ENCODE measurements at places on chromosomes 1 and 21.

DNA sequence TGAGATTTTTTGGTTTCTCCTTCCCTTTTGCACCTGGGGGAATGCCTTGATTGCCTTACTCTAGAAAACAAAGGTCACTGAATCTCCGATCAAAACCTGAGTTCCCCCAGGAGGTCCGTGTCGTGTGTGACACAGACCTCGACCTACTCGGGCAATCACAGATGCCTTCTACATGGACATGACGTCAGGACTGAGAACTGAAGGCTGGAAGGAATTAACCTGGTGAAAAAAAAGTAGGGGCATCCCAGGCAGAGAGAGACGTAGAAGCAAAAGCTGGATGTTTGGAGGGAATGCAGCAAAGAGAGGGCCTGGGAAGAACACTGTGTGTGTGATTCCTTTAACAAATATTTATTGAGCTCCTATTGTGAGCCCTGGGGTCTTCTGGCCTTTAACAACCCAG is 178.0 kb downstream of the PRDM2 start:
- DNase-seq, result no peak

GRCh38 chr1:94063379-94063778 is 57.6 kb downstream of the ABCA4 start:
- peak; percentile 73 for DNase-seq

DNA sequence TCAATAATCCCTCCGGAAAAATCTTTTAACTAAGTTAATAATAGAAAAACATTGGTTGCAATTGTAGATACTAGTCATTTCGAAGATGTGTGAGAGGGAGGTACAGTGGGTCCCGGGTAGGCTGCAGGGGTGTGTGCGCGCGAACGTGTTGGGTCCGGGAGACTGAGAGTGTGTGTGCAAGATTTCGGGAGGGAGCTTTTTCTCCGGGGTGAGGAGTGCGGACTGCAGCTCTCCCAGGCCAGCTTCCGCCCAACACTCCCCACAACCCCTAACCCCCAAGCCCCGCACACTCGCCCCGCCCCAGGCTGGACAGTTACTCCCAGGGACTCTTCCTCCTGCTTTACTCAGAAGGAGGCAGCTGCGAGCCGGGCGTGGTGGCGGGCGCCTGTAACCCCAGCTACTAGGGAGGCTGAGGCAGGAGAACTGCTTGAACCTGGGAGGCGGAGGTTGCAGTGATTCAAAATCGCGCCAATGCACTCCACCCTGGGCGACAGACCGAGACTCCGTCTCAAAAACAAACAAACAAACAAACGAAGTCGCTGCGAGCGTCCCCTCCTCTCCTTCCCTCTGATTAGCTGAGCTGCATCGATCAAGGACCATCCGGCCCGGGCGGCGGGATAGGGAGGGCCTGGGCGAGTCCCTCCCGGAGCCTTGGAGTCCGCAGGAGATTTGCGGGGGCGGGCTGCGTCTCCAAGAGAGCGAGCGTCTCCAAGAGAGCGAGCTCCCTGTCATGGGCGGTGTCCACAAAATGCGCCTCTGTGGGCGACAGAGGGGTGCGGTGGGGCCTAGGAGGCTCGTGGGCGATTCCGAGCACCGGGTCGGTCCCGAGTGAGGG is 28.3 kb upstream of the PPM1J start:
- DNase-seq, result no peak

- DNase-seq, result no peak
Measured at GRCh38 chr1:46008585-46008984, 123.8 kb downstream of the PIK3R3 start.

GRCh38 chr1:117372863-117373412 is 5.7 kb downstream of the MAN1A2 start:
- peak; percentile 13 for DNase-seq

DNA sequence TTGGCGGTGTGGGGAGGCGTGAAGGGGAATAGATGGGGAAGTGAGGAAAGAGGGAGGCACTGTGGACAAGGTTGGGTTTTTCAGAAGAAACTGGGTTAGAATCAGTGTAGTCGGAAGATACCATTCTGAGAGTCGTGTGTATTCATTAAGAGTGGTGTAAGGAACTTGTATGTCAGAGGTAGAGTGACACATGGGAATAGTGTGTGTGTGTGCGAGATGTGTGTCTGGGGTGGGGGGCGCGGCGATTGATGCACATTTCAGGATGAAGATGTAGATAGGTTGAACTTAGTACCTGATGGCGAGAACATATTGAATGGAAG is 878 bp downstream of the SMG7 start:
- no peak for DNase-seq

DNA sequence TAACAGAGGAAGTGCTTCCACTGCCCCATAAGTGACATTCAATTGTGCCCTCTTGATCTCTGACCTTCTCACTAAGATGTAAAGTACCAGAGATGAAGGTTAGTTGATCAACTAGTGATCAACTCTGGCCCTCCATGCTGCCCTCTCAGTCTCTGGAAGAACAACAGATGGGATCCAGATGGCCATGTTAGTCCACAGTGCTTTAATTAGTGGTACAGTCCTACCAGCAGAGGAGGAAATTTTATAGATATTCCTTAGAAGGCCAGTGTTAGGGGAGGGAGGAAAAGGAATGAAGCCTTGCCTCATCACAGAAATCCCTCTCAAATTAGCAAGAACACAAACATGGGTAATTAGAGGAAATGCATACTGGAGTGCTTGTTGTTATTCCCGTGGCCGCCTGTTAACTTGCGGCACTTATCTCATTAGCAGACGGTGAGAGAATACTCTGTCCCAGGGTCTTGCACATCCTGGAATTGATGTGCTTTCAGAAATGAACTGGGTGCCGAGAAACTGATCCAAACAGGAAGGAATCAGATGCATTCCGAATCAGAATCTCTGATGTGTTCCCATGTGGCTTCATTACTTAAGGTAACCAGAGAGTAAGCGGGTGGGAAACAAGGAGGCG is 91.1 kb upstream of the RGS4 start:
- DNase-seq, result no peak
